ENCODE measurements at places on chromosomes 6 and 20.

- DNase-seq = no peak
These were observed 124.9 kb downstream of the CCDC170 start for GRCh38 chr6:151618717-151619116.

DNA sequence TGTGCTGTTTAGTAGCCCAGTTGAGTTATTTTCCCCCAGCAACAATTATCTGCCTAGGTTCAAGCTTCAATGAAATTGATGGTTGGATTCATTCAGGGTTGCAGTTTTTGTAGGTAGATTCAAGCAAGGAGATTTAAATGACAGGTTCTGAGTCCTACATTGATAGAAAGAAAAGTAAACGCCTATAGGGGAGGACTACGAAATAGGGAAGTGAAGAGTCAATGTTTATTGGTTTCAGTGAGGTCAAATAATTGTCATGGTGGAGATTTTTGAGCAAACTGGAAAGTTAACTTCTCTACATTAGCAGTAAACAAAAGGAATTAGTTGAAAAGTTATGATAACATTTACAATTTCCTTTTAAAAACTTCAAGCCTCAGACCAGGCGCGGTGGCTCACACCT lies 734 bp upstream of the WFDC13 start:
- no peak for DNase-seq

DNA sequence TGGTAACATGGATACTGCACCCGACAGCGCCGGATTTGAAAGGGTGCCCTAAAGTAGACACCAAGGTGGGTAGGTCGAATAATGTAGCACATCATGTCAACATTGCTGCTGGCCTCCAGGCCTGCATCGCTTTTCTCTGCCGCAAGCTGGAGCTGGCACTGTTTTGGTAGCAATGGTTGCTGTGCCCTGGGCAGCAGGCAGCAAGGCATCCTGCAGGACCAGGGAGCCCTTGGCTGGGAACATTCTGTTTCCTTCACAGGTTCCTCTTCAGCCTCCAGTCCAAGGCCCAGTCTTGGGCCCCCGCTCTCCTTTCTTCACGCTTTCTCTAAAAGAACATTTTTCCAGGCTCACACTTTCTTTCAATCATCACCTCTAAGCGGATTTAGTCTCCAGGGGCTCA lies 365.8 kb upstream of the JARID2 start:
- DNase-seq = no peak

GRCh38 chr6:71349976-71350615 lies 61.5 kb downstream of the OGFRL1 start:
- no peak for DNase-seq

GRCh38 chr20:44083220-44083933 lies 103.6 kb downstream of the JPH2 start:
- DNase-seq = no peak

GRCh38 chr20:63223121-63223825 lies 7.3 kb upstream of the YTHDF1 start:
- no peak for DNase-seq

DNA sequence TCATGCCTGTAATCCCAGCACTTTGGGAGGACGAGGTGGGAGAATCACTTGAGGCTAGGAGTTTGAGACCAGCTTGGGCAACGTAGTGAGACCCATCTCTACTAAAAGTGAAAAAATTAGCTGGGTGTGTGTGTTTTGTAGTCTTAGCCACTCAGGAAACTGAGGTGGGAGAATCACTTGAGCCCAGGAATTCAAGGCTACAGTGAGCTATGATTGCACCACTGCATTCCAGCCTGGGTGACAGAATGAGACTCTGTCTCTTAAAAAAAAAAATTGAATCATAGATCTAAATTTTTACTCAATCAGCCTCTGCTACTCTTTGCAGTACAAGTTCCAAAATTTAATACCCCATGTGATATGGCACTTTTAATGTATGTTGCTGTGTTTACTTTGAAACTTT lies 121.6 kb downstream of the ARMC2 start:
- DNase-seq = no peak

GRCh38 chr20:198225-198624 lies 8.7 kb upstream of the DEFB128 start:
- DNase-seq = no peak

- DNase-seq = no peak
These were observed 17.2 kb downstream of the GATA5 start for GRCh38 chr20:62458275-62459251.

DNA sequence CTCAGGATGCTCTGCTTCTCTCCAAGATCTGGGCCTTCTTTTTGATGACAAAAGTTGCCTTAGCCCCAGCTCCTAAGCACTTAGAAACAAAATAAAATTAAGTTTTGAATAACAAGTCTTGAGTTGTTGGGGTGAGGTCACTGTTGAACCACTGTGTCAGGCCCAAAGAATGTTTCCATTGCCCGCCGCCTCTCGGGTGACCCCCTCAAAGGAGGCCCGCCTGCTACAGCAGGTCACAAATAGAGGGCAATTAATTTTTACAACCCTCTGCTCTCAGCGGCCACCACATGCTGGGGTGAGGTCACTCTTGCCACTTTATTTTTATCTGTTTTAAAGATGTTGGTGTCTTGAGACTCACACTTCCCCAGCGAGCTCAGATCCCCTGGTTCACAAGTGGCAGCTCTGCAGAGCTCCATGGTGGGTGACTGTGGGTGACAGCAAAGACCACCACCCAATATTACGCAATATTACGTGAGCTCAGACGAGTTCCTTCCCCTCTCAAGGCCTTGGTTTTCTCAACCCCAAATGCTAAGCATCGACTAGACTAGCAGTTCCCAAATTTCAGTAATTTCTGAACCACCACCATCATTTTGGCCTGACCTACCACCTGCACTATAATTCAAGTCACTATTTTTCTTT lies 247.7 kb upstream of the PMEPA1 start:
- no peak for DNase-seq

GRCh38 chr6:53325785-53326184 lies 23.0 kb downstream of the ELOVL5 start:
- DNase-seq = no peak

- DNase-seq = no peak
These were observed at the start of gene CAPN11 for GRCh38 chr6:44158770-44159228. Gene CAPN11 (plus strand): TSS chr6:44158820. CDS start chr6:44158849, 29 bp downstream.

GRCh38 chr20:24317224-24317623 lies 152.2 kb upstream of the SYNDIG1 start:
- DNase-seq = no peak

GRCh38 chr20:36541227-36541767 lies at the start of gene MYL9:
Gene MYL9 (plus strand): TSS chr20:36541519. CDS start chr20:36544885, 3,366 bp downstream.
- no peak for DNase-seq

DNA sequence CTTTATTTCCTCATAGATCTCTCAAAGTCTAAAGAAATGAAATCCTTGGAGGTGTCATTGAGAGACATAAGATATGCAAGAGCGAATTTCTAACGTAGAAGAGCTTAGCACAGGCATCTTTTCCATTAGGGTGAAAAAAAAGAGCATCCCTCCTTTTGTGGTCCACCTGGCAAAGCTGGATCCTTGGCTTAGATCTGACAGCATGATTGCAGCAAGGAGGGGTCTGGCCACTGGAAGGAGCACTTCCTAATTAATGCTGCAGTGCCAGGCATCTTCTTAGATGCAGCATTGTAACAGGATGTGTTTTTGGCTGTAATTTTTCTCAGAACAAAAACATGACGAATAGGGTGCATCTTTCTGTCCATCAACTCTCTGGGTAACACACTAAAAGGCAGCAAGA lies 60.1 kb upstream of the TFAP2D start:
- no peak for DNase-seq

DNA sequence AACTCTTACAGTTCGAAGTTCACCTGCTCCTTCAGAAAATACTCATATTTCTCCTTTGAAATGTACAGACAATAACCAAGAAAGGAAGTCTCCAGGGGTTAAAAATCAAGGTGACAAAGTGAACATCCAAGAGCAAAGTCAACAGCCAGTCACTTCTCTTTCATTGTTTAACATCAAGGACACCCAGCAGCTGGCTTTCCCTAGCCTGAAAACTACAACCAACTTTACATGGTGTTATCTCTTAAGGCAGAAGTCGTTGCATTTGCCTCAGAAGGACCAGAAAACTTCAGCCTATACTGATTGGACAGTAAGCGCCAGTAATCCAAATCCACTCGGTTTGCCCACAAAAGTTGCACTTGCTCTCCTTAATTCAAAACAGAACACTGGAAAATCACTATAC lies 113.3 kb downstream of the HIVEP1 start:
- DNase-seq = no peak

DNA sequence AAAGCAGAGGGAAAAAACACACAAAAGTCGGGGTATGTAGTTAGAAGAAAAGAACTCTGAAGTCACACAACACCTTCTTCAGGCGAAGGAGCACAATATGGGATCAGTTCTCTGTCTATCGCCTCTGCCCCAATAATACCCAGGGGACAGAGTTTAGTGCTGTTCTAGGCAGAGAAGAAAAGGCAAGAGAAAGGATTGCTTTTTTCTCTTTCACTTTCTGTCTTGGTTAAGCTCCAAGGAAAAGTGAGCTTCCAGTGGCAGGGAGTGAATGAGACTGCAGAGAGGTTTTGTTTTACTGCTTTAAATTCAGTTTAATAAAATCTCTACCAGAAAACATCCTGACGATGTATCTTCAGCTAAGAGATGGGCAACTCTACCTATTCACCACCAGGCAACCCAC lies 86.6 kb upstream of the STXBP5 start:
- DNase-seq = no peak

DNA sequence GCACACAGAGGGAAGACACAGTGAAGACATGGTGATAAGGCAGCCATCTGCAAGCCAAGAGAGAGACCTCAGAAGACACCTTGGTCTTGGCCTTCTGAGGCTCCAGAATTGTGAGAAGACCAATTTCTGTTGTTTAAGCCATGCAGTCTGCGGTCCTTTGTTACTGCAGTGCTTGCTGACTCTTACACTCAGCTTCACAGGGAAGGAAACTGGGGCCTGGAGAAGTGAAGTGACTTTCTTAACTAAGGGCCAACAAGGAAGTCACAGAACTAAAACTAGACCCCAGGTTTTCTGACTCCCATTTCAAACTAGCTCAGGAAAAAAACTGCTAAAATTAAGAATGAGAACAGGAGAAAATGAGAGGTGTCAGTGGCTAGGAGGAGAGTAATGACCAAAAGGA lies 74.3 kb downstream of the TNFRSF21 start:
- no peak for DNase-seq

- DNase-seq = no peak
These were observed 47.3 kb upstream of the MARCKS start for GRCh38 chr6:113809826-113810225.

GRCh38 chr6:157087974-157088373 lies 235.3 kb downstream of the TMEM242 start:
- no peak for DNase-seq

DNA sequence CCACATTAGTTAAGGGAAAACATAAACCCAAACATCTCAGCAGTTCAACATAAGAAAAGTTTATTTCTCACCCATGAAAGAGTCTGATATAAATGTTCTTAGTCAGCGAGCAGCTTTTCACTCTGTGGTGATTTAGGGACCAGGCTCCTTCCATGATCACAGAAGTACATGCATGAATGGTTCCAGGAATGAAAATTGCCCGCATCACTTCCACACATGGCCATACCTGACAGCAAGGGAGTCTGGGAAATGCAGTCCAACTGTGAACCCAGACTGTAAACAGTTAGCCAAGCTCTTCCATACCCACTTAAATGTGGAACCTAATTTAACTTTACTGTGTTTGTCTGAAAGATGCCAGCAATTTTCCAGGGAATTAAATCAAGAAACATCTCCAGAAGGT lies 353.9 kb downstream of the HACE1 start:
- DNase-seq = no peak

DNA sequence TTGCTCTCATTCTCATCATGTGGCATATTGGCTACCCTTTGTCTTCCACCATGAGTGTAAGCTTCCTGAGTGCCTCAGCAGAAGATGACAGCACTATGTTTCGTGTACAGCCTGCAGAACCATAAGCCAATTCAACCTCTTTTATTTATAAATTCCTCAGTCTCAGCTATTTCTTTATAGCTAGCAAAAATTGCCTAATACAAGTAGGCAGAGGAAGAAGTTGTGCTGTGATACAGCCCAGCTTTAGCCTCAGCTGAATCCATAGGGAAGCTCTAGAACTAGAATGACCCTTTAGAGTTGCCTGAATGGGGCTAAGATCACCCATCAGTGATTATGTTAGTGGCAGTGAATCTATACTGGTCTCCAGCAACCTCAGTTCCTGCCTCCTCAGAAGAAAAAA lies 19.0 kb upstream of the SERINC1 start:
- no peak for DNase-seq

DNA sequence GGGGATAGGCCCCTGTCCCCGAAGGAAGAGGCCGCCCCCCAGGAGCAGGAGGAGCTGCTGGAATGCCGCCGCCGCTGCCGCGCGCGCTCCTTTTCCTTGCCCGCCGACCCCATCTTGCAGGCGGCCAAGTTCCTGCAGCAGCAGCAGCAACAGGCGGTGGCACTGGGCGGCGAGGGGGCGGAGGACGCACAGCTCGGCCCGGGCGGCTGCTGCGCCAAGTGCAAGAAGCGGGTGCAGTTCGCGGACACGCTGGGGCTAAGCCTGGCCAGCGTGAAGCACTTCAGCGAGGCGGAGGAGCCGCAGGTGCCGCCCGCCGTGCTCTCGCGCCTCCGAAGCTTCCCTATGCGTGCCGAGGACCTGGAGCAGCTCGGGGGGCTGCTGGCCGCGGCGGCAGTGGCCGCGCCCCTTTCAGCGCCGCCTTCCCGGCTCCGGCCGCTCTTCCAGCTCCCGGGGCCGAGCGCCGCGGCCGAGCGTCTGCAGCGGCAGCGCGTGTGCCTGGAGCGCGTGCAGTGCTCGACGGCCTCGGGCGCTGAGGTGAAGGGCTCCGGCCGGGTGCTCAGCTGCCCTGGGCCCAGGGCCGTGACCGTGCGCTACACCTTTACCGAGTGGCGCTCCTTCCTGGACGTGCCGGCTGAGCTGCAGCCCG lies 630 bp downstream of the PPP1R3G start:
- DNase-seq = no peak

DNA sequence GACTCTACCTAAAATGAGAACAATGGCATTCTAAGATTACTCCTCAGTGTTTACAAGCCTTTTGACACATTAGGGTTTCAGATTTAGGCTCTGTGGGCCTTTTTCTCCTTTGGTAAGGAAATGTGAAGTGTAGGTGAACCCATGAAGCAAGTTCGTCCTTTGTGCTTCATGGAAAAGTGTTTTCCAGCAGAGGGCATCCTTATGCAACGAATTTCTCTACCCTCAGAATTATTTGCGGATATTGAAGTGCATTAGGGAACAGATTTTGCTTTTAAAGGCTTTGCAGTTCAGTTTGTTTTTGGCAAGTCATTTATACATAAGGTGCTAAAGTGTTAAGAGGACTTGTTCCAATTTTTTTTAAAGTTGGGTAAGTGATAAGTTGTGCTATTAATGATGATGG lies 55.7 kb upstream of the FERMT1 start:
- no peak for DNase-seq

- no peak for DNase-seq
These were observed 200.0 kb upstream of the SGK1 start for GRCh38 chr6:134517868-134518267.

Measured in stimulated activated CD8-positive, alpha-beta memory T cell treated with anti-CD3 and anti-CD28 coated beads, Interleukin-15, amount 100 ng/mL, for 24 hours (primary cell).